Pons (tissue), 1 donor: ENCODE measurements at places on chromosomes 5 and 9.

- no peak for DNase-seq
These were observed 45.9 kb downstream of the CSNK1G3 start for GRCh38 chr5:123557907-123558306.

GRCh38 chr5:111427762-111428161 lies 84.6 kb downstream of the STARD4 start:
- no peak for DNase-seq

GRCh38 chr5:86864051-86864450 lies 246.3 kb downstream of the COX7C start:
- no peak for DNase-seq

- no peak for DNase-seq
These were observed 34.0 kb downstream of the KIAA1958 start for GRCh38 chr9:112520656-112521055.

GRCh38 chr5:10120934-10121333 lies 128.8 kb downstream of the ATPSCKMT start:
- DNase-seq, result no peak

- no peak for DNase-seq
These were observed 20.1 kb upstream of the IFNB1 start for GRCh38 chr9:21097817-21098216.

- no peak for DNase-seq
These were observed 304.2 kb downstream of the ENC1 start for GRCh38 chr5:74336297-74336696.

DNA sequence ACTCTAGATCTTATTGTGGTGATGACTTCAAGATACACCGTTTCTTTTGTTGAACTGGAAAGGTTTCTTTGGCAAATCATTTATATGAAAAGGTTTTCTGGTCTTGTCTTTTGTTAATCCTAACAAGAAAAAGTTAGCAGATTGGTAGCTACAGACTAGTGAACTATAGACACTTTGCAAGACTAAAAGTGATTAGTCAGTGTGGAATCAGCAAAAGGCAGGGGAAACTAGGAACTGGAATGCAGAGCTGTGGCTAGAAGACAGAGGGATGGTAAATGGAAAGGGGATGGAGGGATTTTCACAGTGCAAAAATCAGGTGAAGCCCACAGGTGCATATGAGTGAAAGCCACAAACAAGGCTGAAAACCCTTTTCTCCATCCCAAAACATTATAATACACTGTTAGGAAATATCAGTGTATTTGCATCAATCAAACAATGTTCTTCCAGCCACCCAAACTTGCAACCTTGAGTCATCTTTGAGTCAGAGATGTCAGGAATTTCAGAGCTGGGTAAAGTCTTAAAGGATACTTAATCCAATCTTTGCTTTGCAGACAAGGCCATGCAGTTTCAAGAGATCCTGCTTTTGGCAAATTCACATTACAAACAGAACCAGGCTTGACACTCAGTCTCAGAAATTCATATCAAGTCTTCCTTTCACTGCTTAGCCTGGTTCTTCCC lies 52.7 kb downstream of the PLK2 start:
- DNase-seq, result no peak

- peak; percentile 14 for DNase-seq
These were observed 754 bp downstream of the DCAF12 start for GRCh38 chr9:34125681-34126206.
